ENCODE measurements at places on chromosomes 2 and 18.

DNA sequence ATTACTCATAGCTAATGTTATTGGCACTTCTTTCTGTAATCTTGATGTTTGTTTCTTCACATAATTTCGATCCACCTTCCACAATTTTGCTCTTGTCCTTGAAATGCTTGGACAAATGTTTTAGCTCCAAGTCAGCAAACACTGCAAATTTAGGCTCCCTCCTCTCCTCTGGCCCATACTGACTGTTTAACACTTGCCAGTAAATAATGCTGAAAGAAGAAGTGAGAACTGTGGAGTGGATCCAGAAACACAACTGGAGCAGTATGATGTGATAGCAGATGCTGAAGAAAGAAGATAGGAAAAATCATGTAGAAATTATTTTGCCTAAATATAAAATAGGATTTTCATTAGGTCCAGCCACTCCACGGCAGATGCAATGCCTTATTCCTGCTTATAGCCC is 415.0 kb upstream of the GYPC start:
- H3K27ac ChIP-seq: no peak overlapping the region
- no peaks in the 10 kb centered on the region for H3K36me3 ChIP-seq
- H3K4me3 ChIP-seq: no peak overlapping the region

- no peak overlapping the region for H3K27ac ChIP-seq
- H3K4me3 ChIP-seq: no peak overlapping the region
- H3K36me3 ChIP-seq: no peaks in the 10 kb centered on the region
- no peaks in the 10 kb centered on the region for H3K4me1 ChIP-seq
- no peaks in the 10 kb centered on the region for H3K27me3 ChIP-seq
These were observed 41.1 kb downstream of the LIMS1 start for GRCh38 chr2:108575132-108575966.

GRCh38 chr2:10345813-10346212 is 43.1 kb downstream of the HPCAL1 start:
- no peak for DNase-seq
- H3K4me3 ChIP-seq: no peak overlapping the region
- H3K36me3 ChIP-seq: peaks cover 4% of the 10 kb centered on the region
- H3K27ac ChIP-seq: no peak overlapping the region

DNA sequence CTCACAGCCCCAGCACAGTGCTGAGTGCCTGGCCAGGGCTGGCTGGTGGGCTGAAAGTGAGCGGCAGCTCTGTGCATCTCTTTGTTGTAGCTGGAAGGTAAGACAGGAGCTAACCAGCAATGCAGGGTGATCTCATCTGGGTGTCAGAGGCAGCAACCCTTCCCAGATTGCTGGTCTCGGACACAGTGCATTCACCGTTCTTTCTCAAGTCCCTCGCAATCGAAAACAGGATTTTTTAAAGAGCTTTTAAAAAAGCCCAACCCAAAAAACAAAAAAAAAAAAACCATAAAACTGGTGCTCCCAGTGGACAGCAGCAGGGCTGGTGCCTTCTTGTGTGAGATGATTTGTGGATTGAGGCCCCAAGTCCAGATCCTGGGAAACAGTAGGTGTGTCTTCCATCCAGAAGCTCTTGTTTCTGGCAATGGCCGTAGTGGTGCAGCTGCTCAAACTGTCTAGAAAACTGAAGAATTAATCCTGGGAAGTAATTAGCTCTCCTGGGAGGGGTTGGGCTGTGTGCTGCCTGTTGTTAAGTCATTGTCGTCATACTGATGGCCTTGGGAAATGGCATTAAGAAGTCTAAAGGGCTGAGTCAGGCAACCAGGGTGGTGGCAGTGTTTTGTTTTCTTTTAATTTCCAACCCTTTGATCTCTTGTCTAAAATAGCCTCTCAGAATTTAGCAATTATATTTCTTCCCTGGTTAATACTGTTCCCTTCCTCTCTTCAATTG is 156.7 kb downstream of the KLHL29 start:
- peaks cover 2% of the 10 kb centered on the region for H3K4me1 ChIP-seq
- no peak overlapping the region for H3K4me3 ChIP-seq
- H3K27me3 ChIP-seq: peaks cover 8% of the 10 kb centered on the region
- H3K36me3 ChIP-seq: no peaks in the 10 kb centered on the region
- no peak for DNase-seq
- no peak overlapping the region for H3K27ac ChIP-seq

GRCh38 chr2:23320058-23320457 is 64.9 kb upstream of the KLHL29 start:
- no peaks in the 10 kb centered on the region for H3K4me1 ChIP-seq
- no peaks in the 10 kb centered on the region for H3K36me3 ChIP-seq

Data from activated naive CD4-positive, alpha-beta T cell treated with anti-CD3 and anti-CD28 coated beads, Interleukin-2, amount 10 ng/mL, durations not matched to agents 7 days and 5 days (primary cell).